H1 (cell line): ENCODE measurements at places on chromosomes 7 and 10. TPM values are rescaled to one million over a fixed set of nuclear protein-coding genes. Genes with fewer than 3 reads are reported as not detected.

GRCh38 chr10:2165771-2166460 lies 428.6 kb upstream of the ADARB2 start:
- no peak overlapping the region for H3K4me3 ChIP-seq
- no peak for DNase-seq
- no peaks in the 10 kb centered on the region for H3K36me3 ChIP-seq
- H3K27me3 ChIP-seq: no peaks in the 10 kb centered on the region
- no peaks in the 10 kb centered on the region for H3K4me1 ChIP-seq

GRCh38 chr7:13875496-13876074 lies 113.9 kb downstream of the ETV1 start:
- H3K36me3 ChIP-seq: no peaks in the 10 kb centered on the region
- no peaks in the 10 kb centered on the region; the same call in 1 of the 2 replicates for H3K4me1 ChIP-seq
- H3K27ac ChIP-seq: no peak overlapping the region
- DNase-seq: no peak
- H3K27me3 ChIP-seq: no peaks in the 10 kb centered on the region

GRCh38 chr10:33859319-33860022 lies 525.0 kb upstream of the NRP1 start:
- no peak overlapping the region for H3K4me3 ChIP-seq
- DNase-seq: no peak
- no peaks in the 10 kb centered on the region; the same call in 1 of the 2 replicates for H3K4me1 ChIP-seq
- no peaks in the 10 kb centered on the region for H3K27me3 ChIP-seq
- no peak overlapping the region for H3K27ac ChIP-seq

GRCh38 chr7:7177044-7177517 lies 5.3 kb upstream of the C1GALT1 start:
- no peak for DNase-seq
- no peaks in the 10 kb centered on the region for H3K4me1 ChIP-seq
- no peak overlapping the region for H3K4me3 ChIP-seq
- no peak overlapping the region for H3K27ac ChIP-seq
- H3K36me3 ChIP-seq: no peaks in the 10 kb centered on the region

Gene GPR146
- 0.54 and 1.8 TPM in 2 replicates for total RNA-seq

Gene SLC16A12
- 1.6 and 2.0 TPM in 2 replicates for total RNA-seq
